Type B pancreatic cell (in vitro differentiated cells): ENCODE measurements at places on chromosomes 4 and X. TPM values are rescaled to one million over a fixed set of nuclear protein-coding genes. Genes with fewer than 3 reads are reported as not detected.

Gene TMSB15B
- 13.2 and 23.0 TPM in 2 replicates for total RNA-seq

Gene SPIN3
- total RNA-seq: 15.8 and 16.0 TPM in 2 replicates

Gene FAM149A
- total RNA-seq: 9.3 and 9.9 TPM in 2 replicates

Gene FGF16
- not detected in 2 replicates for total RNA-seq

Gene PSAPL1
- 1.2 and 1.3 TPM in 2 replicates for total RNA-seq

Gene HTN1
- not detected in 2 replicates for total RNA-seq

Gene GUCY1B1
- total RNA-seq: 3.6 and 6.6 TPM in 2 replicates

DNA sequence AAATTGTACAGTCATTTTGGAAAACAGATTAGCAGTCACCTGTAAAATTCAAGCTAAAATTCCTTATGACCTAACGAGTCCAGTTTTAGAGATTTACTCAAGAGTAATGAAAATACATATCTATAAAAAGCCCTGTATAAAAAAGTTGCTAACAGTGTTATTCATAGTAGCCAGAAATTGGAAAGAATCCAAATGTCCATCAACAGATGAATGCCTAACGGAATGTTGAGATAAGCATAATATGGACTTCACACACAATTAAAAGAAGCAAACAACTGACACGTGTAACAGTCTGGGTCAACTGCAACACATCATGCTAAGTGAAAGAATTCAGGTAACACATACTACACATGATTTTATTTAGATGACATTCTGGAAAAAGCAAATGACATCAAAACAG is 584.8 kb upstream of the AGA start:
- DNase-seq: no peak

- no peak for DNase-seq
Measured at GRCh38 chrX:3514996-3515395, 168.5 kb upstream of the MXRA5 start.

DNA sequence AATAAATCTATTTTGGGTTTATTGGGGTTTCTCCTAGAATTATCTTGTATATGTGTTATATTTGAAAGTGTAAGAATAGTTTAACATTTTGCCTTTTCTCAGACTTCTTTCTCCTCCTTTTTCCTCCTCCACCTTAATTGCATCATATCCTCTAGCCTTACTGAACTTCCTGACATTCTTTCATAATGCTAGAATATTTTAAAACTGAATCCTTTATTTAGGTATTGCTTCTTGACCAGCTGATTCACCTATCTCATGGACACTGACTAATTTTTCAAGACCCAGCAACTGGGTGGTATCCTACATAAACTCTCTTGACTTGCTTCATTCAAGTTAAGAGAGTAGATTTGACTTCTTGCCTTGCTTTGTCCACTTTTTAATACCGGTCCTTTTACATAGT is 1508.9 kb downstream of the STIM2 start:
- DNase-seq: no peak

DNA sequence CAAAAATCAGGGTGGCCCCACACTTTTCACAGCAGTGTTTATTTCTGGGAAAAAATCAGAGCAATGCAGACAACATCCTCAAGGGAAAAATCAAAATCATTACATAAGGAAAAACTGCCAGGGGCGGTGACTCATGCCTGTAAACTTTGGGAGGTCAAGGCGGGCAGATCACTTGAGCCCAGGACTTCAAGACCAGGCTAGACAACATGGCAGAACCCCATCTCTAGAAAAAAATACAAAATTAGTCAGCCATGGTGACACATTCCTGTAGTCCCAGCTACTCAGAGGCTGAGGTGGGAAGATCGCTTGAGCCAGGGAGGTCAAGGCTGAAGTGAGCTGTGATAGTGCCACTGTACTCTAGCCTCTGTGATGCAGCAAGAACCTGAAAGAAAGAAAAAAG is 102.8 kb downstream of the NAF1 start:
- no peak for DNase-seq

DNA sequence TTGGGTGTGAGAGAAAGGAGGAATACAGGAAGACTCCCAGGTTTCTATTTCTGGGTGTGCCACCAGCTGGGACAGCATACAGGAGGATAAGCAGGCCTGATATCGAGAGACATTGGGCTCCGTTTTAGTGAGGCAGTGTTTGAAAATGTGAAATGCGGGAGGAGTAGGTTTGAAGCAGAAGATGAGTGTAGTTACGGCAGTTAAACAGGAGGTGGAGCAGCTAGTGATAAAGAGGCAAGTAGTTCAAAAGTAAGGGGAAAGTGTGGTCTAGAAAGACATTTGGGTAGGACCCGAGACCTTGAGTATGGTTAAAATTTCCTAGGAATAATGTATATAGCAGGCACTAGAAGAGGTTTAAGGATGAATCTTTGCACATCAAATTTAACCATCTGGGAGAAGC is 42.4 kb downstream of the DCUN1D4 start:
- DNase-seq: no peak

GRCh38 chr4:84503495-84504437 is 4.7 kb upstream of the NKX6-1 start:
- DNase-seq: no peak

DNA sequence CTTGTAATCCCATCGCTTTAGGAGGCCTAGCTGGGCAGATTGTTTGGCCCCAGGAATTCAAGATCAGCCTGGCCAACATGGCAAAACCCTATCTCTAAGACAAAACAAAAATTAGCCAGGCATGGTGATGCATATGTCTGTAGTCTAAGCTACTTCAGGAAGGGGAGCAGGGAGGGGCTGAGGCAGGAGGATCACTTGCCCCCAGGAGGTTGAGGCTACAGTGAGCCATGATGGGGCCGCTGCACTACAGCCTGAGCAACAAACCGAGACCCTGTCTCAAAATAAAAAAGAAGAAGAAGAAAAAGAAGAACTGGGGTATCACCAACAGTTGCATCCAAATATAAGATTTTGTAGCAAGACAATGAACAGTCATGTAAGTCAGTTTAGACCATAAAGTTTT is 47.3 kb upstream of the NFKB1 start:
- DNase-seq: no peak

DNA sequence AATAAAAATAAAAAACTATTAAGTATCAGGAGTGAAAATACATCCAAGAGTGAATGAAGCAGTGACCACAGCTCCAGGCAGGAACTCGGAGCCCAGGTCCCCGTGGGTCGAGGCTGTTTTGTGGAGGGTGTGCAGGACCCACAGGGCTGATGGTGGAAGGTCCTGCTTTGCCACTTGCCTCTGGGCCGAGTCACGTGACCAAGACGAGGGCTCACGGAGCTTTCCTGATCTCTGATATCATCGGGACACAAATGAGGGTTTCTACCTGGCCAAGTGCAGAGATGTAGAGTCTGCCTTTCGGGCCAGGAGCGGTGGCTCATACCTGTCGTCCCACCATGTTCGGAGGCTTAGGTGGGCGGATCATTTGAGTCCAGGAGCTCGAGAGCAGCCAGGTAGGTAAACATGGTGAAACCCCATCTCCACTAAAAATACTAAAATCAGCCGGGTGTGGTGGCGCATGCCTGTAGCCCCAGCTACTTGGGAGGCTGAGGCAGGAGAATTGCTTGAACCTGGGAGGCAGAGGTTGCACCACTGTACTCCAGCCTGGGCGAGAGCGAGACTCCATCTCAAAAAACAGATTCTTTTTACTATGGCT is 7.2 kb downstream of the SLC25A6 start:
- no peak for DNase-seq

- no peak for DNase-seq
Measured at GRCh38 chr4:18691431-18692200, 670.1 kb upstream of the LCORL start.

GRCh38 chr4:124866301-124866700 is 153.8 kb upstream of the ANKRD50 start:
- no peak for DNase-seq

DNA sequence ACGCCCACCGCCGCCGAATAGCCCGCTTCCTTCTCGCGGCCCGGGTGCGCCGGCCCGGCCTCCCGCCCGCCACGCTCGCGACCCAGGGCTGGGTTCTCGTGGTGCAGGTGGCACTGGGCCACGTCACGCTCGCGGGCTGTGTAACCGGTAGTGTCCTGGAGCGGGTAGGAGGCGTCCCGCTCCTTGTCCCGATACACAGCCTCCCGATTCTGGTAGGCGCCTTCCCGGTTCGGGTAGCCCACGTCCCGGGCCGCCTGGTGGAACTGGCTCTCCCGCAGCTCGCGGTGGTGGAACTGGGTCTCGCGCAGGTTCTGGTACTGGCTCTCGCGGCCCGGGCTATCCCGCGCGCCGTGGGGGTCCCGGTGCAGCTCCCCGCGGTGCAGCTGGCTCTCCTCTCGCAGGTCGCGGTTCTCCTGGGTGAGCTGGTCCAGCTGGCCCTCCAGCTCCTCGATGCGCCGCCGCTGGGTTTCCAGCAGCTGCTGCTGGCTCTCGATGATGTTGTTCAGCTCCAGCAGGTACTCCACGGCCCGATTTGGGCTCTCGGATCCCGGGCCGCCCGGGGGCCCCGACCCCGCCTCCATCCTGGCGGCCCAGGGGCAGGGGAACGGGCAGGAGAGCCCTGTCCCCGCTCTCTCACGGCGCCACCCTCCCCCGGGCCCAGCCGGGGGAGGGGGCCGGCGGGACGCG is 39.3 kb upstream of the IQSEC2 start:
- no peak for DNase-seq

DNA sequence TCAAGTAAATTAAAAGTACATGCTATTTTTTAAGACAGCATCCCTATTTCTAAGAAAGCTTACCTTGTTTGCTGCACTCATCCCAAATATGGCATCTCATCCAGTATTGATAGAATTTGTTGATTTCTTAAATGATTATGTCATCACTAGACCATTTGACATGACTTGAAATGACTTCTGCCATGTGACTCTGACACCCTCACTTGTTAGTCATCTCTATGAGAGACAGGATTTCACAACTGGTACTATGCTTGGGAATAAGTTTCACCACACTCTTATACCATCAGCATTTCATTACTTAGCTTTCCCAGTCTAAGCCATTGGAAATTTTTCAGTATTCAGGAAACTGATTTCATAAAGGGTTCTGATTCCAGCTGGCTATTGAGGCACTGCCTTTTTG is 55.3 kb downstream of the TMPRSS11F start:
- DNase-seq: no peak

DNA sequence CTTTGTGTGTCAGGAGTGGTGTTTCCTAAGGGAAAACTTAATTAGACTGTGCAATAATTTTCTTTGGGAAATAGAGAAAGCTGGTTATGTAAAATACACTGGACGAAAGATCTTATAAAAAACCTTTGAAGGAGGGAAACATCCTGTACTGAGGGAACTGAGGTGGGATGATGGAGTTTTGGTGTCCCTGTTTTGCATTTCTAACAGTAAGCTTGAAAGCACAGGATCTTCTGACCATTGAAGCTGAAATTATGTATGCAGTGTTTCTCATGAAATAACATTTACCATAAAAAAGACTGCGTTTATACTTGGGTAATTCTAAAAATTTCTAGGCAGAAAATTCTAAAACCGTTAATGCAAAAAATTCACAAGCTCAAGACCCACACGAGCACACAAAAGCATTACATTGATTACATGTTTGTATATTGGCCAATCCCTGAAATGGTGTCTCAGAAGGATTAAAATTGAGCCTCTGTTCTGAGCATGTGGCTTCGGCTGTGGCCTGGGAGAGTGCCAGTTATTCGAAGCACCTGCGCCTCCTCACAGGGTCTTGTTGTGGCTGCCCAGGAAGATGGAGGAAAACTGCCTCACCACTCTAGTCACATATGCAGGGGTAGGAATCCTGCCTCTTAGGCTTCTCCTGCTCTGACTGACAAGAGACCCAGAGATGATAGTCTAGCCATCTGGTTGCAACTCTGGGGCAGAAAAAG is 49.5 kb downstream of the JADE3 start:
- DNase-seq: no peak

- no peak for DNase-seq
Measured at GRCh38 chr4:160319868-160320260, 1217.0 kb downstream of the RAPGEF2 start.

DNA sequence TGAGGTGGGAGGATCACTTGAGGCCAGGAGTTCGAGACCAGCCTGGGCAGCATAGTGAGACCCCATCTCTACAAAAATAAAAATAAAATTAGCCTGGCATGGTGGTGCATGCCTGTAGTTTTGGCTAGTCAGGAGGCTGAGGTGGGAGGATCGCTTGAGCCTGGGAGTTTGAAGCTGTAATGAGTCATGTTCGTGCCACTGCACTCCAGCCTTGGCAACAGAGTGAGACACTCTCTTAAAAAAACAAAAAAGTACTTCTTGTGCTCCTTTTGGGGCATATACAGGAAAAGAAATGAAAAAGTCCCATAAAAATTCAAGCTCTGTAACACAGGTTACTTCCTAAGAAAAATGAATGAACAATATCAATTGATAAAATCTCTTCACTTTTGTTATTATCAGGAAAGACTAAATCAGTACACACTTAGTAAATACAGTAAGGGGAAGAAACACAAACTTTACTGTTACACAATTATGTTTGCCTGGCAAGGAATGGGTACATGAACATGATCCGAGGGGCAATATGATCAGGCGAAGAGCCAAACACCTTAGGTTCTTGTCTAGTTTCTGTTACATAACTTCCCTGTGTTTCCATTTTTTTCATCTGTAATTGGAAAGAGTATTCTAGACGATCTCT is 46.9 kb downstream of the CCDC158 start:
- DNase-seq: no peak

DNA sequence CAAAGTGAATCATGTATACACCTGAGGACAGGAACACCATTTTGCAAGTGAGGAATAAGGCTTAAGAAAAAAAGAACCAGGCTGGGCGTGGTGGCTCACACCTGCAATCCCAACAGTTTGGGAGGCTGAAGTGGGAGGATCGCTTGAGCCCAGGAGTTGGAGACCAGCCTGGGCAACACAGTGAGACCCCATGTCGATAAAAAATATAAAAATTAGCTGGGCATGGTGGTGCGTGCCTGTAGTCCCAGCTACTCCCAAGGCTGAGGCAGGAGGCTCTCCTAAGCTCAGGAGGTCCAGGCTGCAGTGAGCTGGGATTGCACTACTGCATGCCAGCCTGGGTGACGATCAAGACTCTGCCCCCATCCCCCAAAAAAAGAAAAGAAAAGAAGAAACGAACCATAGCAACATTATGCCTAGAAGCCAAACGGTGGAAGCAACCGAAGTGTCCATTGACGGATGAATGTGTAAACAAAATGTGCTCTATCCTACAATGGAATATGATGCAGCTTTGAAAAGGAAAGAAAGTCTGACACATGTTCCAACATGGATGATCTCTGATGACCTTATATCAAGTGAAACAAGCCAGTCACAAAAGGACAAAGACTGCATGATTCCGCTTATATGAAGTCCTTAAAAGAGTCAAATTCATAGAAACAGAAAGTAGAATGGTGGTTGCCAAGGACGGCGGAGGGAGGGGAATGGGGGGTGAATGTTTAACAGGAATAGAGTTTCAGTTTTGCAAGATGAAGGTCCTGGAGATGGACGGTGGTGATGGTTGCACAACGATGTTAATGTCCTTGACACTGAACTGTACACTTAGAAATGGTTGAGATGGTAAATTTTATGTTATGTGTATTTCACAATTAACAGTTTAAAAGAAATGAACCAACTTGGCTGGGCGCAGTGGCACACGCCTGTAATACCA is 8.6 kb upstream of the KIAA0232 start:
- DNase-seq: no peak

GRCh38 chr4:66223068-66223703 is 552.9 kb upstream of the EPHA5 start:
- DNase-seq: no peak

- no peak for DNase-seq
Measured at GRCh38 chrX:68665502-68665901, 18.0 kb downstream of the STARD8 start.
